ENCODE measurements at places on chromosomes 1 and 21.

DNA sequence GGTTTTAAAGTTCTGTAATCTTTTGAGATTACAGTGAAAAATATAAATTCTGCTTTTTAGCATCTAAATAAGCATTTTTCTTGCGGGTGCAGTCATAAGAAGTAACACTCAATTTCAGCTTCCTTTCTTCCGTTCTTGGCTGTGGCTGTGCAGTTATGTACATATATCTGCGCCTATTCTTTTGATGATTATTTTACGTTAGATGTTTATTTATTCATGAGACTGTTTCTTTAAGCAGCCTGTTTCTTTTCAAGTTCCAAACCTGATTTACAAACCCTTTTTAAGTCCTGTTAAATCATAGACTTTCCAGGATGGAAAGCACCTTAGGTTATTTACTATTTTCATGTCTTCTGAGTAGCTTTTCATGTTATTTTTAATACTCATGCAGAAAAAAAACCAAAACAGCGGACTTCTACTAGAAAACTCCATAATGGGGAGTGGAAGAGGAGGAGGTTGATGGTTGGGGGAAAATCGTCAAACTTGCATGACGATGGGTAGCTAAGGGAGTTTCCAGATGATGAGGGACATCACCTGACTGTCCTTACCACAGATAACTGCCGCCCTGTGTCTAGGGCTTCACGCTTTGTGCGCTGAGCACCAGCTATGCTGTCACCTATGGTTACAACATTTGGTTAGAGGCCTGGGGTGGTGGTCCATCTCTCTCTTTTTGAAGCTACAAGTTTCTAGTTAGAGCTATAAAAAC lies 2.6 kb downstream of the PRDM2 start:
- DNase-seq, result no peak

GRCh38 chr1:24909388-24909898 lies 20.6 kb downstream of the RUNX3 start:
- DNase-seq, result peak; percentile 24

DNA sequence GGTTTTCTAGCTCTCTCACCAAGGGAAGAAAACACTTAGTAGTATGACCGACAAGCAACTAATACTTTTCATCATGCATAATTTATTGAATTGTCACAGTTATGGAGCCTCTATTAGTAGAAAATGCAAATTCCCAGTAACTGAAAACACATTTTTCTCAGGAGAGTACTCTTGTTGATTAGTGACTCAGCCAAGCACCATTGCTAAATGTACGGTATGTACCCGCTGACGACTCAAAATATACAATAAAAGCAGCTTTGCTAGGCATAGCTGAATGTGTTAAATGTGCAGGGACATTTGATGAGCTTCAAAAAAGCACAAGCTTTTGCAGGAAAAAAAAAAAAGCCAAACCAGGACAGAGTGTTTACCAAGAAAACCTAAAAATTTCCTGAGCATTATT lies 63.9 kb downstream of the WDR64 start:
- DNase-seq, result no peak

GRCh38 chr1:239367196-239367810 lies 19.1 kb upstream of the CHRM3 start:
- peak; percentile 19 for DNase-seq

GRCh38 chr1:1782399-1783221 lies 4.3 kb upstream of the NADK start:
- peak; percentile 38 for DNase-seq

GRCh38 chr1:27567146-27567526 lies 36.8 kb downstream of the AHDC1 start:
- DNase-seq, result no peak

- DNase-seq, result no peak
Measured at GRCh38 chr1:26782521-26783212, 5.1 kb upstream of the PIGV start.

- no peak for DNase-seq
Measured at GRCh38 chr1:21868941-21869454, 56.9 kb downstream of the LDLRAD2 start.

DNA sequence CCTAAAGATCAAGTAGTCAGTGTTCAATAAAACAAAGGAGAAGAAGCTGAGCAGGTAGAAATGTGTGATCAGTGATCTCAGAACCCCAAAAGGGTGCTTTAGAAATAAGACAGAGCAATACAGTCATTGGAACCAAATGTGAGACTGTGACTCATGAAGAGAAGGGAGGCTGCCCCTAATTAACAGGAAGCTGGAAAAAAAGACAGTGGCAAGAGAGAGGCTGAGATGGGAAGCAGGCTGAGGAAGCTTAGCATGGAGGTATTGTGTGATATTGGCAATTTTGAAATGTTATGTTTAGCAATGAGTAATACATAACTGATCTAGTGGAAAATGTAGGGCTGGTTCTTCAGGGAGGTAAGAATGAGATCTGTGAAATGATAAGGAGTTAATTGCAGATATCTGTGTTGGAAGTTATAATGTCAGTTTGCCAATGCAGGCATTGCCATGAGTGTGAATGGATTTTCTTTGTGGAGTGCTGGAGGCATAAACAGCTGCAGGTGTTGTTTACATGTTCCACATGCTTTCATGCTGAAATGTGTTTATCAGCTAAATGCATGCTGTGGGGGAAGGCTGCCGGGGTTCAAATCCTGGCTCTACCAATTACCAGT lies 90.6 kb upstream of the CACNA1E start:
- no peak for DNase-seq

DNA sequence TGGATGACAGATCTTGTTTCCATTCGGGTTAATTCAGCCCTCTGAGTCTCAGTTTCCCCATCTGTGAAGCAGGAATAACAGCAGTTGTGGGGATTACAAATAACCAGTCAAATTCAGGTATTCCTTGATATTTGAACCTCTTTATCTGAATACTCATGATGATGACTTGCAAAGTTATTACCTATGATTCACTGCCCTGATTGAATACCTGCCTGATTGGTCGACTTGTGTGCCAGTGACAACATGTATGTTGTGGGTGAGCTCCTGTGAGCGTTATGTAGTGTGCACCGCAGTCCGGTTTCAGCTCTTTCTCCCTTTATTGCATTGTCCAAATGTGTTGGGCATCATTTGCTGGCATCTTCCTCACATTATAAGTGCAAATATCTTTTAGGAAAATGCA lies 9.5 kb upstream of the TMEM61 start:
- DNase-seq, result no peak

DNA sequence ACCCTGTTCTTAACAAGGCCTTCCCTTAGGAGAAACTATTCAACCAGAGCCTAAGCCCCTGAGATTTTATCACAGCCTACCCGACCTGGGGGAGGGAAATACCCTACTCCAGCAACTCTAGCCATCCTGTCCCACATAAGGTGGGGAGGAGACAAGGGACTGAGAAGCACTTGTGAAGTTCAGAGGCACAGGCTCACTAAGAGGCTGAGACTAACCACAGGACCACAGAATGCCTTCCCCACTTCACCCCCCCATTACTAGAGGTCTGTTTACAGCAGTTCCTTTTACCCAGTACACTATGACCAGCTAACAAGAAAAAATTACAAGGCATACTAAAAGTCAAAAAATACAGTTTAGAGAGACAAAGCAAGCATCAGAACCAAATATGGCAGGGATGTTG lies 86.8 kb downstream of the TEX35 start:
- DNase-seq, result no peak

DNA sequence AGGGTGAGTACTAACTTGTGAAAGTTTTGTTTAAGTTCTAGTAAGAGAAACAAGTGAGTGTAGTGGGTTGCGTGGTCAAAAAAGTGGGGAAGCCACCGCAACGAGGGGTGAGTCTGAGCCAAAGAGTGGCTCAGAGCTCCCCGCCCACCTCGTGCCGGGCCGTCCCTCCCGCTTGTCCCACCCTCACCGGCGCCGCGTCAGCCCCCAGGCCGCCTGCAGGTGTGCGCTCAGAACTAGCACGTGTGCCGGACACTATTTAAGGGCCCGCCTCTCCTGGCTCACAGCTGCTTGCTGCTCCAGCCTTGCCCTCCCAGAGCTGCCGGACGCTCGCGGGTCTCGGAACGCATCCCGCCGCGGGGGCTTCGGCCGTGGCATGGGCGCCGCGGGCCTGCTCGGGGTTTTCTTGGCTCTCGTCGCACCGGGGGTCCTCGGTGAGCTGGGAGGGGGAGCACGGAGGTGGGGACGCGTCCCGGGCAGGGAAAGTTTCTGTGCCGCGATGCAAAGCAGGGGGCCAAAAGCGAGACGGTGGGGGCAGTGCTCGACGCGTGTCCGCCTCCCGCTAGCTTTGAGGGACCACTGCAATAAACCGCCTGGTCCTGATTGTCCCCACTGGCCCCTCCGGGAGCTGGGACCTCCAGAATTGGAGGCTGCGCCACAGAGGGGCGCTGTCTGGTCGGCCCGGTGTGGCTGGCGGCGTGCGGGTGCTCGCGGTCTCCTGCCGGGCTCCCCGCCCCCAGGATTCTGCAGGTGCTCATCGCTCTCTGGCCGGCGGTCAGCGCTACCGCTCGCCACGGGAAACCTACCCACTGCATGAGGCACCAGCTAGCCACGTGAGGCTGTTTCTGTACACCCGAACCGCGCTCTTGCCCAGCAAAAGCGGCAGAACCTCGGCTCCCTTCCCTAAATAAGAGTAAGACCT lies at the start of gene CR2:
Gene CR2, plus strand, starts transcription at position 283 of the 919 bp plus-strand sequence. Its CDS starts 91 bp downstream, at position 374.
- DNase-seq, result no peak

DNA sequence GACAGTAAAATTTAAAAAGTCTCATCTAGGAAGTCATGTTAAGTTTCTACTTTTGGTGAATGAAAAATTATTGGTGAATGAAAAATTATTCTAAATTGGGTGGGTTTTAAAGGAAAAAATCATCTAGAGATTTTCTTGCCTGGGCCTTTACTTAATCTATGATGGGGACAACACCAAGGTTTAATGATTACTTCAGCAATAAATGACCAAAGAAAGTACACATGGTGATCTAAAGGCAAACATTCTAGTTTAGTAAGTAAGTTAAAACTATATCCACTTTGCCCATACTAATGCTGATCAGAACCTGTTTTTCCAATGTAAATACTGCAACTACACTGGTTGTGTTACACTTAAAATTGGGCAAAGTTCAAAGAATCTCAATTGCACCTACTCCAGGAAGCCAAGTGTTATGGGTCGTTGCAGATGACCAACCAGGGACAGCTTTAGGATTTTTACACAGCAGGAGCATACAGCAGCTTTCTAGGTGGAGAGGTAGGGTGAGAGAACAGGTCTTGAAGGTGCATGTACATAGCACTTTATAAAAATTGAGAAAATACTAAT lies 14.6 kb upstream of the RPL5 start:
- DNase-seq, result no peak

DNA sequence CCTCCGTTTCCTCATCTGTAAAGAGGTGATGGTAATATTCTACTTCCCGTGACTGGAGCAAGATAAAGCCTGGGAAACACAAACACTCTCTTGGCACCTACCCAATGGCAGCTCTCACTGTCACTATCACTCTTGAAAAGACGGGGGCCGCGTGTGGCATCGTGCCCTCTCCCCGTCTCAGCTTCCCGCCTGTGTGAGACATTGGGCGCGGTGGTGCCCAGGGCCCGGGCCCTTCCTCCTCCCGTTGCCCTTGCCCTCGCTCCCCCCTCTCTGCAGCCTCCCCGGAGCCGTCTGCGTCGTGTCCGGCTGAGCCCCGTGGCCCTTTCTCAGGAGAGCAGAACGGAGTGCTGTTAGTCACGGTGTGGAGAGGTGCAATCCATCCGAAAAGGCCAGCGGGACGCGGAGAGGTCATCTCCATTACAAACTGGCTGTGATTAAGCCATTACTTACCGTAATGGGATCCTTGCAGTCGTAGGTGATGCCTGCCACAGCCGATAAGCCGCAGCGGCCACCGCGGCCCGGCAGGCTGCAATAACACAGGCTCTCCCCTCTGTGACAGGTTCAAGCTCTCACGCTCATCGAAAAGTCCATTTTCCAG lies 156.4 kb upstream of the ZC3H12A start:
- no peak for DNase-seq

- DNase-seq, result peak; percentile 49
Measured at GRCh38 chr1:3564921-3565831, 46.1 kb downstream of the MEGF6 start.

DNA sequence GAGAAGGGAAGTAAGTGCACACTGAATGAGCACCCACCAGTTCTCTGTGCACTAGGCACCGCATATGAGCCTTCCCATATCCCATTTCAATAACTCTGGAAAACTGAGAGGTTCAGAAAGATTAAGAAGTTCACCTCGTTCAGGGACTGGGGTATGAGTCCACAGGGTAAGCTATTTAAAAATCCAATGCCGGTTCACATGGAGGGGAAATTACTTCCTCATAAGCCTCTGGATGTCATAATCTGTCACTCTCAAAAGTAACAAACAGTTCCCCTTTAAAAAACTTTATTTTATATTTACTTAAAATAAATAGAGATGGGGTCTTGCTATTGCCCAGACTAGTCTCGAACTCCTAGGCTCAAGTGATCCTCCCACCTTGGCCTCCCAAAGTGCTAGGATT lies 1.9 kb downstream of the OR2B11 start:
- peak; percentile 30 for DNase-seq

DNA sequence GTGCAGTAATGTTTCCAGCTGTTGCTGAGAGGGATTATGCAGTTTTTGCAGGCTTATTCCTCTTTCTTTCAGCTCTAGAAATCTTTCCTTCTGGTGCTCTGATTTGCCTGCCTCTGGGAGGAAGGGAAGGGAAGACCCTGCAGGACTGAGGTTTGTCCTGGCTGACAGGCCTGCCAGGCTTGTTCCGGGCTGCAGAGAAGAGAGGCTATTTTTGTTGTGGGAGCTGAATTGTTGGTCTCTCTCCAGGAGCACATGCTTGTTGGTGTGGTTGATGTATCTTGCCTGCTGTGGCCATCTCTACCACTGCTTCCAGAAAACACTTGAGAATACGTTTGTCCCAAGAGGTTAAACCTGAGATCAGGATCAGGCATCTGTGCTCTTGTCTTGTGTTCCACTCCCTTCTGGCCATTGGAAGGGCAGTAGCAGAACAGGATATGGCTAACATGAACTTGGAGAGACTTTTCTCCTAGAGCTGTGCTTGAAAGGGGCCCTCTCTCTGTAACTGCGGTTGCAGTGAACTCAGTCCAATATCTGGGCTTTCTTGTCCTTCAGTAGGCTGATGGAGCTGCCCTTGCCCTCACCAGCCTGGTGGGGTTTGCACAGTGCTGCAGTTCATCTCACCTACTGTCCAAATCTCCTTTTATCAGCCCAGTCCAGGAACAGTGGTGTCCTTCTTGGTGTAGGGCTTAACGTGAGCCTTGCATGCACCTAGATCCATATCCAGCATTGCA lies 21.5 kb upstream of the SLC25A34 start:
- DNase-seq, result no peak

GRCh38 chr1:228378873-228379460 lies 27.7 kb downstream of the TRIM11 start:
- peak; percentile 34 for DNase-seq

DNA sequence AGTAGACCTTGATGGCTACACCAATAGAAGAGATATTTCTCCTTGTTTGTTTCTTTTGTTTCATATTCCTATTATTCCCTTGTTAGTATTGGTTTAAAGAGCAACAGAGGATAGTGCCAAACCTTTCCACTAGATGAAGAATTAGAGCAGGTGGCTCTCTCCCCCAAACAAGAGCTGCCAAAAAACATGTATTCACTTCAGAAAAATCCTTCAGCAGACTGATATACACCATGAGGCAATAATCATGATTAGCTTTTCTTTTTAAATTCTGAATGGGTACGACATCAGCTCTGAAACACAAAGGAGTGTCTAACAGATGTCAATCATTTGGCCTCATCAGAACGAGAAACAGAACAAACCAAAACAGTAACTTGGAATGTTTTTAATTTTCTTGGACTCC lies 67.3 kb upstream of the MAP10 start:
- no peak for DNase-seq

- no peak for DNase-seq
Measured at GRCh38 chr1:23548704-23549143, 10.6 kb downstream of the ID3 start.

GRCh38 chr1:106956721-106957120 lies 99.8 kb upstream of the PRMT6 start:
- DNase-seq, result no peak

Measured in KBM-7 (cell line).